ENCODE measurements at places on chromosomes 2 and 18.

- DNase-seq, result no peak
Measured at GRCh38 chr2:21382701-21383520, 259.1 kb downstream of the TDRD15 start.

DNA sequence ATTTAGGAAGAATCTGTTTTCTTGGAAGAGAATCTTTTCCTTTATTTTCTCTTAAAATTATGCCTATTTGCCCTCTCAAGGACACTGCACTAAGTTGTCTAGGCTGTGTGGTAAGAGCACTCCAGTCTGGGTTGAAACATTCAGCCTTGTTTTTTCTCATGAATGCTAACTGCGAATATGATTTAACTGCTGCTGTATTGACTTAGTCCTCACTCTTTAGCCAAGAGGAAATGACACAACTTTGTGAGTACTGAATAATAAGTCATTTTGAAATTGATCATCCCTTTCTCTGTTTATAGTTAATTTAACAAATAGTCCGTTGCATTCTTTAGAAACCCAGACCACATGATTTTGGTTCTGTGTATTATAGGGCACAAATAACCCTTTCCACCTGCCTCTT, 4.5 kb upstream of the RND3 start:
- DNase-seq, result no peak

- no peak for DNase-seq
Measured at GRCh38 chr2:221323513-221323912, 248.6 kb downstream of the EPHA4 start.

GRCh38 chr2:67702937-67703336, 305.8 kb downstream of the ETAA1 start:
- DNase-seq, result no peak

GRCh38 chr2:26770986-26771586, 7.0 kb downstream of the SLC35F6 start:
- no peak for DNase-seq

DNA sequence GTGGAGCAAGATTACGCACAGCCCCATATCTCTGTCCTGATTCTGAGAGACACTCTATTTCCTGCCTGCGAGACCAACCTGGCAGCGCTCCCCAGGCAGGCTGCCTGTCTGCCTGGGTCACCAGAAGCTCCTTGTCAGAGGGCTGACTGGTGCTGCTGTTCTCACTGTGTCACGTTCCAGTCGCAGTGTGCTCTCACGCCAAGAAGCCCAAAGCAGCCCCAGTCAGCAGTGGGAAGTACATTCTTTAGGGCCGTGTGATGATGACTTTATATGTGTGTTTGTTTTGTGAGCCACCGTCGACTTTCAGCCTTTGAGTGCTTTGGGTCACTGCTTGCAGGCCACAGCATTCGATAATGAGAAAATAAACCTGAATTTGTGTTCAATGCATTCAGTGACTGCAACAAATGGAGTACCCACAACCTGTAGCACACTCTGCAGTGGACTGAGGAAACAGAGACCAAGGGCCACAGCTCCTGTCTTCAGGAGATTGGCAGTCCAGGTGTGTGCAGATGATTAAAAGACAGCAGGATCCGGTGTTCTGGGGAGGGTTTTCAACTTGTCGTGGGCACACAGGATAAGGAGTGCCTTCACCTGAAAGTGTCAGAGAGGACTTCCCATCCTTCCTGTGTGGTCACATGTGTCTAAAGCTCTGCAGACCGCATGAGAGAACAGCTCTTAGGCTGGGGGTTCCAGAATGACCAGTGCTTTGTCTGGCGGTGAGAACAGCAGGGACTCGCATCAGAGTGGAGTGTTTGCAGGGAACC, 4.8 kb downstream of the TNFRSF11A start:
- DNase-seq, result no peak

DNA sequence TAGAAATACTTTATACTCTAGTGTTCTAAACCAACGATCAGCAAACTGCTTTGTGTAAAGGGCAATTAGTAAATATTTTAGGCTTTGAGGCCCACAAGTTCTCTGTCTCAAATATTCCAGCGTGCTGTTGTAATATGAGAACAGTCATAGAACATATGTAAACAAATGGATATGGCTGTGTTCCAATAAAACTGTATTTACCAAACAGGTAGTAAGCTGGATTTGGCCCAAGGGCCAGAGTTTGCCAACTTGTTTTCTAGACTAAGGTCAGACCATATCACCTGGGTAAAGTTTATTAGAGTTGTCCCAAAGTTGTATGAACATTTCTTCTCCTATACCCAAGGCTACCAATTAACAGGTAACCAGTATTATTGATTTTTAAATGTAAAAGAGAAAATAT, 303.2 kb upstream of the MC4R start:
- no peak for DNase-seq

DNA sequence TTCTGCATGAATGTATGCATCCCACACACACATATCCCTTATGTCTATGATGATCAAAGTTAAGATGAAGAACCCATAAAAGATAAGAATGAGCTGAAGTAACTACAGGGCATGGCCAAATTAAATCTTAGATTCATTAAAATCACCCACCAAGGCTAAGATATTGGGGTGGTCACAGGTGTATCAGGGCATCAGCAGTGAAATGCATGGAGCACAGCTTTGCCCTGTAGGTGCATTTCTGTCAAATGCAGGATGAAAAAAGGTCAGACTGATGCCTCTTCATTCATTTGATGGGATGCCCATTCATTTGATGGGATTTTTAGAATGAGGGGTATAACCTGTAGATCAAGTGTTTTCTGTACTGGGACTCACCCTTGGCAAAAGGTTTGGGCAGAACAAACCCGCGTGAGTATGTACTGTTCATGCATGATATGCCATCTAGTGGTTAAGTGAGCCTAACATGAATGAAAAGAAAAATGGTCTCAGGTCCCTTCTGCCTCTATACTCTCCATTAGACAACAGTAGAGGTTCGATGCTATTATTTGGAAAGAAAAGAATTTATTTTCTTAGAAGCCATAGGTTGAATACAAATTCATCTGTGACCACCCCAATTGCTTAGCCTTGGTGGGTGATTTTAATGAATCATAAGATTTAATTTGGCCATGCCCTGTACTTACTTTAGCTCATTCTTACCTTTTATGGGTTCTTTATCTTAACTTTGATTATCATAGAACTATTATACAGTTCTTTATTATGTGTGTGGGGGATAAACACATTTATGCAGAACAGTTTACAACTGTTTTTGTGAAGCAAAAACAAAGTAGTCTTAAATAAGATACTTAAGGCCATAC, 43.2 kb upstream of the NOSTRIN start:
- DNase-seq, result no peak

DNA sequence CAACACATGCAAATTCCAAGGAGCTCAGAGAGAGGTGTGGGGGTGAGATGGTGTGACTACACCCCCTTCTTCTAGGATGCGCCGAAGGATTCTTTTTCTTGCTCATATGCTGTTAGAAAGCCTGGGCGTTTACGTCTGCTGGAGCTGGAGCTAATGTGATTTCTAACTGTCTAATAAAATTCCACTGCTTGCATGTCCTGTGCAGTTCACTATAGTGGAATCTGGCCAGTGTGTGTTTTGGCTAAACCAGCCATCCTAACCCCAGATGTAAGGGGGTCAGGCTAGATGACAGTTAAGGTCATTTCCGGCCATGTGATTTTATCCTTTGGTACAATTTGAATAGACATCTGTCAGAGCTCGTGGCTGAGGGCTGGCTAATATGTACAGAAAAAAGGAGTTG, 194.1 kb downstream of the PRKCE start:
- DNase-seq, result no peak

DNA sequence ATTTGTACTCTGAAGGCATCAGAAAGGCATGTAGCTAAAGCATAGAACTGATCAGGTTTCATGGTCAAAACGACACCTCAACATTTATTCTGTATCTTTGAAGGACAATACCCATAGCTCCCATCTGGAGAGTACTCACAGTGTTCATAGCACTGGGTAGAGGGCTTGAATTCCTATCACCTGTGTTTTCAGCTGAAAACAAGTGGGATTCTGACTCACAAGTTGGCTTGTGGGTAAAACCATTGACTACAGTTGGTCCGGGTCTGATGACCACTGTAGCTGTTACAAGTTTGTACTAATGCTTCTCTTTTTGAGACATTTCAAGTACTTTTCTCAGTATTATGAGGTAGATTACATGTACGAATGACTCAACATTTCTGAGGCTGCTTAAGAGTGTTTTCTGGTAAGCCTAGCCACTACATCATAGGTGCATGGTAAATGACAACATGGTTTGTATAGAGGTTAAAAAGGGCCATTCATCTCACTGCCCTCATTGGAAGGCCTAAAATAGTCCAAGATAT, 68.6 kb upstream of the PELI1 start:
- DNase-seq, result no peak

DNA sequence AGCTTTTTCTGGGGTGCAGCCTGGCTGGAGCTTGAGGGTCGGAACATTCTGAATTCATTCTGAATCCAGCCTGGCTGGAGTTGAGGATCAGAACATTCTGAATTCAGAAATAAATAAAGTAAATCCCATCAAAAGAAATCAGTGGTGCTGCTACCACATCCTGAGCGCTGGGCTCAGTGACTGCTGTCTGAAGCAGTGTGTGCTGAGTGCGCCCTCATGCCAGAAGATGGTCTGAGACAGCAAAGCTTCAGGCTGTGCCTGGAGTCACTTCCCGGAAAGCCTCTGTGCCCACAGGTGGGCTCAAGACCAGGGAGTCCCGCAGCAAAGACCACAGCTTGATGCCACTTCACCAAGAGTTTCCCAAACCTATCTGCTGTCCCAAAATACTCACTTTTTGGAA, 187.9 kb downstream of the VAPA start:
- DNase-seq, result no peak

GRCh38 chr2:118774458-118775133, 72.9 kb downstream of the EN1 start:
- no peak for DNase-seq

GRCh38 chr18:48656176-48656575, 117.3 kb downstream of the CTIF start:
- DNase-seq, result no peak

- no peak for DNase-seq
Measured at GRCh38 chr18:56185126-56185525, 453.3 kb downstream of the TXNL1 start.

- no peak for DNase-seq
Measured at GRCh38 chr2:20573620-20574422, 77.1 kb downstream of the HS1BP3 start.

- DNase-seq, result no peak
Measured at GRCh38 chr2:27214941-27215340, 2.2 kb upstream of the CAD start.

DNA sequence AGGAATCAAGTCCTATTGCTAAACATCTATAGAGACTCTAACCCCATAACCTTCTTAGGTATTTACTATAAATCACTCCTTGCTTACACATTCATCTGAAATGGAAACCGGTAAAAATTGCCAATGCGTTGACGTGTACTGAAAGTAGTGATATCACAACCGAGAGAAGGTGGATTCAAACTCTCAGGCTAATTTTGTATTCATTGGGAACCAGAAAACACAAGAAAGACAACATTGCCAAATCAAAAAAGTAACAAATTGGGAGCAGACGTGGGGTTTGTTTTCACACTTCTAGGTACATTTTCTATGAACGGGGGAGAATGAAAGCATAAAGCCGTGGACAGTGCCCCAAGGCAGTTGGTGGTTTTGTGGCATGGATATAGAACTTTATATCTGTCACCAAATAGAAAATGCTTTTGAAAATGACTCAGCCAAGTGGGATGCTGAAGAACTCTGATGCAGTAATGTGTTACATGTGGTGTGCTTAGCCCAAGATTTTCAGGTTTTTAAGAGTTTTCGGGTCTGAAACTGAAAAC, 155.1 kb upstream of the RASGRP3 start:
- DNase-seq, result no peak

- no peak for DNase-seq
Measured at GRCh38 chr18:47410139-47410538, 158.7 kb upstream of the SKOR2 start.

DNA sequence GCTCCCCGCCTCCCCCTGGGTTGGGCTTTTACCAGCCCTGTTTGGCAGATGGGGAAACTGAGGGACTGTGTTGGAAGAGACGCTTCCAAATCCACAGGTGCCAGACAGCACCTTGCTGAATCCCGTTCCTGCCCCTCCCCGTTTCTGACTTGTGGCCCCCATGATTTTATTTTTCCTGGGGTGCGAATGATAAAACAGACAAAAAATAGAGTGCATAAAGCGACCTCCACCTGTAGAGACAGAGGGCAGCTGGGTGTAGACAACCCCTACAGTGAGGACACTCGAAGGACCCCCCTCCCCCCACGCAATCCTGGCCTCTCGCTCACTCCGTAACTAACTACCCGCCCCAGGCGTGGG, 2.2 kb upstream of the CTDSP1 start:
- no peak for DNase-seq

- no peak for DNase-seq
Measured at GRCh38 chr18:56235481-56236013, 402.8 kb downstream of the TXNL1 start.

DNA sequence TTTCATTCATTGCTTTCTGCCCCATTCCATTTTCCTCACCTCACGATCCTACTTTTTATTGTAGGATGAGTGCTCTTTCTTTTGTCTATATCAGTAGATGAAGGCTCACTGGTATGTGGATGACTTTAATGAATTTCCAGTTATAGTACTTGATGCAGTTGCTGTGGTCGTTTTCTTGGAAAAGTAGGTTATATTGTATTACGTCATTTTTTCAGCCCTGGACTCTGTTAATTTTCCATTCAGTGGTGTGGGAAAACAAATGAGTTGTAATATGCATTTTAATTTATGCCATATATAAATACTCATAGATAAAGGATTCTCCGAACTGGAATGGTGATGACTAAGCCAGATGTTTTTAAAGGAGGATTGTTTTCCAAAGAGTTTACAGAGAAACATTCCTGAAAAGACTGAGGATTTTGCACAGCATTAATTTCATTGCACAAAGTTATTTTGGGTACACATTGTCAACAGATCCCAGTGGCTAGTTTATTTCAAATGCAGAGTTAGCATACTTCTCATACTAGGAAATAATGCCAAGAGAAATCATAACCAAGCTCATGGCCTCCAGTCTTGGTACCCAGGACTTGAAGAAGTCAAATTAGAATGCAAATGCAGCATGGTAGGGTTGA, 189.7 kb downstream of the PAX3 start:
- DNase-seq, result no peak

GRCh38 chr2:171553858-171554257, 31.6 kb downstream of the CYBRD1 start:
- DNase-seq, result no peak

GRCh38 chr2:128380061-128380889, 61.6 kb upstream of the HS6ST1 start:
- no peak for DNase-seq

GRCh38 chr2:207401338-207401737, 128.4 kb upstream of the CREB1 start:
- DNase-seq, result no peak
